Fibroblast of skin of abdomen (primary cell): ENCODE measurements at places on chromosomes 2 and 18.

GRCh38 chr2:84085562-84085961 is 373.5 kb downstream of the SUCLG1 start:
- DNase-seq, result no peak

DNA sequence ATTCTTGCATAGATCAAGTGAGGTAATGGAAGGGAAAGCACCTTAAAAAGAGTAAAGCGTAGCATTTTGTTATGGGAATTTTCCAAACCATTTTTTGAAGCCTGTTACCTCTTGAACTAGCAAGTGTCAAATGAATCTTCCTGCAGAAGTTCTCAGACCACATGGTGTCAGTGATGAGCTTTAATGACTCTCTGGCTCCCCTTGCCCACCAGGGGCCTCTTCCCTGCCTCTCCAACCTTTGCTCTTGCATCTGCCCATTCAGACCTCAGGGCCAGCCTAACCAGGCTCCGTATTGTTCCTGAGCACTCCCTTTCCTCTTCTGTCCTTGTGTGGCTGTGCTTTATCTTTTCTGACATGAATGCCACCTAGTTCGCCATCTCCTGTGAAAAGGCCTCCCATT is 155.9 kb downstream of the DIS3L2 start:
- DNase-seq, result no peak

DNA sequence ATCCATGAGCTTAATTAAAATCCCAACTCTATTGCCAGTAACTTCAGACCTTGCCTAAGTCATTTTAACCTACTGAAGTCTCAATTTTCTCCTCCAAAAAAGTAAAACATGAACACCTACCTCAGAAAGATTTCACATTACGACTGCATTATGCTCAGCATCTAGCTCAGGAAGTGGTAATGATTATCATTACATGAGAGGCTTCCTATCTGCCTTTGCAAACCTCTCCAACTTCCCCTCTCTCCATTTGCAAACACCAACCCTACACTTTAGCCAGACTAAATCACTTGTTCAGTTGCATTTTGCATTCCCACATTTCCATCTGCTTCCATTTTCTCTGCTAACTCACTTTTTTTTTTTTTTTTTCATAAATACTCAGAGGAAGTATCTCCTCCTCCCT is 6.8 kb downstream of the SLC38A11 start:
- no peak for DNase-seq

GRCh38 chr2:168552450-168552856 is 96.4 kb downstream of the CERS6 start:
- no peak for DNase-seq

- peak; percentile 60 for DNase-seq
Measured at GRCh38 chr2:150607390-150607811, 119.9 kb upstream of the RND3 start.
